ENCODE measurements at places on chromosomes 4 and X.

GRCh38 chrX:21799767-21800166 is 39.6 kb upstream of the MBTPS2 start:
- no peak for ATAC-seq

GRCh38 chrX:2385224-2385623 is 115.6 kb downstream of the DHRSX start:
- peak; percentile 38 for ATAC-seq

- ATAC-seq, result peak; percentile 17
Measured at GRCh38 chrX:40108162-40108958, 10.6 kb upstream of the BCOR start.

- no peak for ATAC-seq
Measured at GRCh38 chr4:158529505-158529904, 7.8 kb downstream of the RXFP1 start.

GRCh38 chr4:102620697-102621497 is 119.7 kb downstream of the NFKB1 start:
- peak; percentile 86 for ATAC-seq

DNA sequence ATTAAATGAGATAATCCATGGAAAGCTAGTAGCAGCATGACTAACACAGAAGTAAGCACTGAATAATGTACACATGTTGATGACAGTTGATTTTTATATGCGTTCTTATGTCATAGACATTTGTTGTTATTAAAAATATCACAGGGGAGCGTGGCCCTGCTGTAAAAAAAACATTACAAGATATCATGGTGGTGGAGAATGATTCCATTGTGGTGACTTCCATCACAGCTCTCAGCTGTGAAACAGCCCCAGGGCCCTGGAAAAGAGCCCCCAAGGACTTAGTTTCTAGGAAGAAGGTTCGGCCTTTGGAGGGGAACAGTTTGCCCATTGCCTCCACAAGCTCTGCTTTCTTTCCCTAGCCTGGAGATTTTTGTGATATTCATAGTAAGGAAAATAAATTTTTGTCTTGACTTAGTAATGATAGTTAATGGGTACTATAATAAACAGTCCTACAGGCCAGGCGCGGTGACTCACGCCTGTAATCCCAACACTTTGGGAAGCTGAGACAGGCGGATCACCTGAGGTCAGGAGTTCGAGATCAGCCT is 49.9 kb downstream of the FAM114A1 start:
- no peak for ATAC-seq

- ATAC-seq, result peak; percentile 89
Measured at GRCh38 chr4:74444891-74445642, at the start of gene AREG. AREG (plus strand) TSS chr4:74445136; CDS start chr4:74445346, 210 bp downstream.

DNA sequence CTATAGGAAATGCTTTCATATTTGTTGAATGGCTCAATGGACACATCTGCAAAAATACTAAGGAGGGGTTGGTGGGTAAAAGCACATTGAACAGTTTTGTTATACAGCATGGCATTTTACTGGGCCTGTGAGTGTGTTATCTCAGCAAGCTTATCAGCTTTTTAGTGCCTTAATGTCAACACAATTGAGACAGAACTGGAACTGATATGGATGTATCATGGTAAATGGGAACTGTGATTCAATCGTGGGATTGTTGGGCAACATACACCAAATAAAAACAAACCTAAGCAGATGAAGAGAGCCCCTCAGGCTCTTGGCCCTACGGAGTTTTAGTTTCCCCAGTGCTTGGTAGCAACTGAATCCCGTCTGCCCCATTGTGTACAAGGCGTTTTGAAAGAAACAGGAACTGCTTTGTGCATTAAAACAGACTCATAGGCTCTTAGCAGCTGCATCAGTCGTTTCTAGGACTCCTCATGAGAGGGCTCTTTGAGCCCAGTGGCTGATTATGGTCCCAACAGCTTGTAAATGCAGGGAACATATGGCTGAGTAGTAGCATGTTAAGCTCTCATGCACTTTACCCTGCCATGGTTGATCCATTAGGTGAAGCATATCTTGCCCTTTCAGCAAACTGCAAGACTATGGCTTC is 7.3 kb downstream of the GPR119 start:
- no peak for ATAC-seq

DNA sequence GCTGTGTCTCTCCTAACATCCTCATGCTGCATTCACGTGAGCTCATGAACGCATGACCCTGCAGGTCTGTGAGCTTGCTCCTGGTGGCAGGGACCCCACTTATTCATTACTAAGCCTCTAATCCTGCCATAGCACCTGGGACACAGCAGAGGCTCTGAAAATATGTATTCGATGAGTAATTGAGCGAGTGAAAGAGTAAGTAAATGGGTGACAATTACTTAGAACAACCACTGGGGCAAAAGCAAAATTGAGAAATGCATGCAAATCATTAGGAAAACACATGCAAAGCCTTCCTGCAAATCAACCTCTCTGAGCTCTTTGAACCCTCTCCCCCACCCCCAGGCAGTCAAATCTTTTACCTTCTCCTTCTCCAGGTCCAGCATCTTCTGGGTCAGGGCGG is 23.6 kb upstream of the C4orf50 start:
- ATAC-seq, result no peak

GRCh38 chr4:177957596-177958360 is 515.5 kb upstream of the AGA start:
- no peak for ATAC-seq

DNA sequence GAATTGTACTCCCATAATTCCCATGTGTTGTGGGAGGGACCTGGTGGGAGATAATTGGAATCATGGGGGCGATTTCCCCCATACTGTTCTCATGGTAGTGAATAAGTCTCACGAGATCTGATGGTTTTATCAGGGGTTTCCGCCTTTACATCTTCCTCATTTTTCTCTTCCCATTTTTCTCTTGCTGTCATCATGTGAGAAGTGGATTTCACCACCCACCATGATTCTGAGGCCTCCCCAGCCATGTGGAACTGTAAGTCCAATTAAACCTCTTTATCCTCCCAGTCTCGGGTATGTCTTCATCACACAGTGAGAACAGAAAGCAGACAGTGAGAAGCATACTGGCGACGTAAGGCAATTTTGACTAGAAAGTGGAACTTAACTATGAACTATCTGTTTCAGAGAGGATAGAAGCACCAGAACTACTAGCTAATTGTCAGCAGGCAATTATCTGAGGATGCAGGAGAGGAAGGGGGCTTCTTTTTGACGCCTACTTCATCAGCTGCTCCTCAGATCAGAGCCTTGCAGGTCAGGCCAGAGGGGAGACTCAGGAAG is 8.5 kb upstream of the GPR50 start:
- ATAC-seq, result no peak

DNA sequence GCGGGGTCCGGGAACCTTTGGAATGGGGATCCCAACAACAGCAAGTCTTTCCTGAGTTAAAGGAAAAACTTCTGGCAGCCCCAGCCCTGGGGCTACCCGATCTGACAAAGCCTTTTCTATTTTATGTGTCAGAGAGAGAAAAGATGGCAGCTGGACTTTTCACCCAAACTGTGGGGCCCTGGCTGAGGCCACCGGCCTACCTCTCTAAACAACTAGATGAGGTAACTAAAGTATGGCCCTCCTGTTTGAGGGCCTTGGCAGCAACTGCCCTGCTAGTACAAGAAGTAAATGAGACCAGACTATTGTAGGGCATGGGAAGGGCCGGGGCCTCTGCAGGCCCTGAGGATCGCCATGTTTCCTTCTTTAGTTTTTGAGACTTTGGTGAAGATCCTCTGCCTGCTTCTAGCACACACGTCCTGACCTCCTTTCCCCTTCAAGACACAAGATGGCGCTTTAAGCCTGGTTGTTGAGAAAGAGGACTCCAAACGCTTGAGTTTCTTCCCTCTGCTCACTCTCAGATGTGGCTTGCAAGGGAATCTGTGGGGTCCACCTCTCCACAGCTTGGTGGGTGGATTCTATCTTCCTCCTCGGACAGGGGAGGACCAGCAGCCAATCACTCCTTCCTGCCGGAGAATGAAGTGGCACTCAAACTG is 18.5 kb upstream of the DRD5 start:
- peak; percentile 41 for ATAC-seq

DNA sequence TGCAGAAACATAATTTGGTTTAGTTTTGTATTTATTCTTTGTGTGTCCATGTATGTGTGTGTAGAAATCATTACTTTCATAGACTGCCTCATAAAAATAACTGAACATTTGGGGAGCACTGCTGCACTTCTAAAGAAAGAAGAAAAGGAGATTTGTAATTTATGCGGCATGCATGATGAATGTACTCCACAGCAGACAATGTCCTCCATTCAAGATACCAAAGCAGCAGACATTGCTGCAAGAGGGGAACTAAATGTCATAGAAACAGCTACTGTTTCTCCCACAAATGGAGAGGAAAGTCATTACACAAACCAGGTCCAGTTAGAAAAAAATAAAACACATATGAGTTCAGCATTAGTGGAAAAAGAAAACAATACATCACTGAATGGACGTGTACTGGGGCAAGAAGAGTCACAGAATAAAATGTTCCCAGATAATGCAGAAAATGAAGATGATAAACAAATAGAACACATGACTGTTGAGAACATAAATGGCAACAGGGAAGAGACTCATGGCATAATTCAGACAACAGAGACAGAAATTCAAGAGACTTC is 2.6 kb downstream of the DTHD1 start:
- peak; percentile 81 for ATAC-seq

GRCh38 chr4:8221476-8221875 is 22.4 kb downstream of the SH3TC1 start:
- no peak for ATAC-seq

DNA sequence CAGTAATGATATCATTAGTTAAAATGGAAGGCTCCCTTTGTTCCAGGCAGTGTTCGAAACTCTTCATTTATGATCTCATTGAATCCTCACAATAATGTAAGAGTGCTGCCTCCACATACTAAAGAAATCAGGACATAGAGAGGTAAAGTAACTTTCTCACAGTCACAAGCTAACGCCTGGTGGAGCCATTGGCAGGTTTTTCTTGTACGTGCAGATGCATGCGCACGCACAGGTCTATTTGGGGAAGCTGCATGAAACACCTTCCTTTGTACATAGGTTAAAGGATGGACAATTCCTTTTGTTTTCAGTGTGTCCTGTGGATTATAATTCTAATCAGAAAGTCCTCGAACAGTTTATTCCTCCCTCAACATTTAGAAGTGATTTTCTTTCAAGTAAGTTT is 176.2 kb downstream of the RAPGEF2 start:
- ATAC-seq, result no peak

DNA sequence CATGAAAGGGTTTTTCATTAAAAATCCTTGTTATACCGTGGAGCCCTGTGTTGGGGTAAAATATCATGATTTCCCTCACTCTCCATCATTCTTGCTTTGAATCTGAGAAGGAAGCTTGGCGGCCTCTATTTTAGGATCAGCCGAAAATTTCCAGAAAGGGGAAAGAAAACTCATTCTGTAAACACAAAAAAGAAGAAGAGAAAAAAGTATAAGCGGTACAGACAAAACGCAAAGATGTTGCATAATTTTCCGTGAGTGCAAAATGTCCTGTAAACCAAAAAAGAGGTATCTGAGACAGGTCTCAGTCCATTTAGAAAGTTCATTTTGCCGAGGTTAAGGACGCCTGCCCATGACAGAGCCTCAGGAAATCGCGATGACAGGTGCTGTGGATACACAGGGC is 5.3 kb downstream of the CSF2RA start:
- no peak for ATAC-seq

- no peak for ATAC-seq
Measured at GRCh38 chrX:111779582-111779981, 96.4 kb upstream of the TRPC5OS start.

GRCh38 chr4:124631760-124632159 is 80.8 kb downstream of the ANKRD50 start:
- no peak for ATAC-seq

DNA sequence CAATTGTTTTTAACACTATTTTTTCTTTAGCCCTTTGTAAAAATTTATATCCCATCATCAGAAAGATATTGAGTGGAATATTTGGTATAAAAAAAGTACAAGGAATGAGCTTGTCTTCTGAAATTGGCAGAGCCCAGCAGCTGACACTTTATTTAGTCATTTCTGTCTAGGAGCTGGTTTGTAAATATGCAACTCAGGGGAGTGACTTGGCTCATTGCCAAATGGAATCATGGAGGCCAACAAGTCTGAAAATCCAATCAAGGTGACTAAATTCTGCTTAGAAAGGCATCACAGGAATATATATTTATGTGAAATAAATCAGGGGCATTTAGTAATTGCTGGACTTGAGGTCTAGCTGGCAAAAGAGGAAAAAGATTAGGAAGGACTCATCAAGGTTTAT is 74.4 kb downstream of the OTC start:
- ATAC-seq, result no peak

DNA sequence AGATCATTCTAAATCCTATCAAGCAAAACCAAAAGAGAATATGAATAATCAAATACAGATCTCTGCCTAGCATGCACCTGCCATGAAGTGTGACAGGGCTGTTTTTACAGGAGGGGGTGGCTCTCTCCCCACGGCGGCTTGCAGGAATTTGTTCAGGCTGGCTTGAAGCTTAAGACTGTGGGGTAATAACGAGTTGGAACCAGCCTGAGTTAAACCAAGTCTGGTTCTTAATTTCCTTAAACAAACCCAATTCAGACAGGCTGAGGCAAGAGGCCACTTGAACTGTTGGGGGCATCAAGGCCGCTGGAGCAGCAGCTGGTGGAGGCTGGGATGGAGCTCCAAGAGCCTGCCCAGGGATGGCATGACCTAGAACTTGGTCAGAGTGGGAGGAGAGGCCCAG is 45.1 kb upstream of the LGI2 start:
- ATAC-seq, result no peak

DNA sequence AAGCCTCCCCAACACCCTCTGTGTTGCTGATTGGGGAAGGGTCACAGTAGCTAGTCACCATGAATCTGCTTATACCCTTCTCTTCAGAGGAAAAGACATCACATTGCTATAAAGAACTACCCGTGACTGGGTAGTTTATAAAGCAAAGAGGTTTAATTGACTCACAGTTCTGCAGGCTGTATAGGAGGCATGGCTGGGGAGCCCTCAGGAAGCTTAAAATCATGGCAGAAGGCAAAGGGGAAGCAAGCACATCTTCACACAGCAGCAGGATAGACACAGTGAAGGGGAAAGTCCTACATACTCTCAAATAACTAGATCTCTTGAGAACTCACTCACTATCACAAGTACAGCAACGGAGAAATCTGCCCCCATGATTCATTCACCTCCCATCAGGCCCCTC is 229.4 kb upstream of the FTHL17 start:
- ATAC-seq, result no peak

- no peak for ATAC-seq
Measured at GRCh38 chr4:44056721-44057151, 391.9 kb downstream of the KCTD8 start.

- ATAC-seq, result peak; percentile 31
Measured at GRCh38 chr4:43394976-43395375, 502.5 kb downstream of the GRXCR1 start.

DNA sequence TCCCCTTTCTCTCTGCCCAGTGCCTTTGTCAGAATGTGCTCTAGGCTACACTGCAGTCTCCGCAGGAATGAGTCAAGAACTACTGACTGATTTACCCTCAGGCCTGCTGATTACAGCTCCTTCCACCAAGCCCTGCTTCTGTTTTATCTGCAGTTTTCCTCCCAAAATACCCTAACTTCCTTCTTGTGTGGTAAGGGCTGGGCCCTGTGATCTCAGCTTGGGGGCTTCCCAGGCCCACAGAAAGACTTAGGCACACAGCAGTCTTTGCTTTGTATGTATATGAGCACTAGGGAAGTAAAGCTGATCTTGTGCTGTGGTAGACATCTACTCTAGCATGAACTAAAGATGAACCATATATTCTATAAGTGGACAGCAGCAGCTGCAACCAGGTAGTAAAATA is 18.8 kb downstream of the PAK3 start:
- no peak for ATAC-seq
